Peyer's patch (tissue), 4 donors: ENCODE measurements at places on chromosomes 2 and 18.

DNA sequence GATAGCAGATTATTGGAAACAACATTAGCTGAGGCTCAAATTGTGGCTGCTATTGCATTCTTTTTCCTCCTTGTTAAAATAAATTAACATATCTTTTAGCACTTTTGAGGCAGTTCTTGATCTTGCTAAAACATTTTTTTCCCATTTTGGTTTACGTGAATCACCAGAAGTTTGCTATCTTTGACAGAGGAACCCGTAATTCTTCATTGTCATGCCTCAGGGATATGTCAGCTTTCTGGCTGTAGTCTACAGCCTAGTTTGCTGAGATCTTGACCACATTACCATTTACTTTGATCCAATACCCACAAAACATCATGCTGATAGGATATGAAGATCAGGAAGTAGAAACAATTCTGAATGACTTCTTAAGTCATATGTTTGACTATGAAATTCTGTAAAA, 25.1 kb upstream of the FANCL start:
- no peaks in the 10 kb centered on the region for H3K4me1 ChIP-seq
- H3K4me3 ChIP-seq = no peak overlapping the region
- no peak overlapping the region for H3K27ac ChIP-seq
- no peaks in the 10 kb centered on the region for H3K36me3 ChIP-seq

DNA sequence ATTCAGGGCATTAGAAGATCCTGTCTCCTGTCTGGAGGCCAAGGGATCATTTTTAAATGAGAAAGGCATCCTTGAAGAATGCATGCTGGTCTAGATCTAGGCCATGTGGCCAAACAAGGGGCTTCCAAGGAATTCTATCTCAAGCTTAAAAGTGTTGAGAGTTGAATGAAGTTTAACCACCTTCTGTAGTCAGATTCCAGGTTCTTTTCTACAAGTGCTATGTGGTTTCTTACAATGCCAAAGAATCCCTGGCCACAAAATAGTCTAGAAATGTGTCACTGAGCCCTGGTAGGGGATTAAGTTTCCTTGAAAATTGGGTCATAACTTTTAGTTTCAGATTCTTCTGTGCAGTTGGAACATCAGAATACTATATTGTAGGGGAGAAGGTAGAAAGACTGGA, 640.7 kb upstream of the ACVR2A start:
- H3K4me3 ChIP-seq = no peak overlapping the region
- H3K36me3 ChIP-seq = no peaks in the 10 kb centered on the region
- no peaks in the 10 kb centered on the region for H3K4me1 ChIP-seq

DNA sequence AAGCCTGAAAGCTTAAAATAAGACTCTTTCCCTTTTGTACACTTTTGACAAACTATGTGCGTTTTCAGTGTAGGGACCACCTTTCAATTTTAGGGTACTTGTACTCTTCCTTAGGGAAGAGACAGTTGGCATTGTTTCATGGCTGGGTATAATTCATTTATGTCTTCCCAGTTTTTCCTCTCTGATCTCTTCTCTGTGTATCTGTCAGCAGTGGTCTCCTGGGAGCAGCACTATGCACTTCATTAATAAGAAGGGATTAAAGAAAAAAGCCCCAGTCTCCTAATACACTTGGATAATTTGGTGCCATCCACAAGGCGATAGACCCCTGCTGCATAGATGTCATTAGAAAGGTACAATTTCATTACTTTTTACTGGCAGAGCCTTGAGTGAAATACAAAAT, 12.1 kb downstream of the AQP4 start:
- H3K4me3 ChIP-seq = no peak overlapping the region
- no peak for DNase-seq
- H3K27ac ChIP-seq = no peak overlapping the region

GRCh38 chr18:54149078-54149697, 75.3 kb downstream of the MBD2 start:
- no peaks in the 10 kb centered on the region for H3K4me1 ChIP-seq
- no peak overlapping the region for H3K4me3 ChIP-seq
- no peaks in the 10 kb centered on the region for H3K36me3 ChIP-seq
- no peak for DNase-seq
- H3K27me3 ChIP-seq = no peaks in the 10 kb centered on the region

GRCh38 chr2:124911560-124911959, 886.5 kb downstream of the CNTNAP5 start:
- H3K27me3 ChIP-seq = no peaks in the 10 kb centered on the region
- no peaks in the 10 kb centered on the region for H3K36me3 ChIP-seq
- no peak for DNase-seq
- H3K4me1 ChIP-seq = no peaks in the 10 kb centered on the region

- H3K27me3 ChIP-seq = no peaks in the 10 kb centered on the region
- no peaks in the 10 kb centered on the region for H3K4me1 ChIP-seq
- no peak overlapping the region for H3K27ac ChIP-seq
- peak; percentile 45 for DNase-seq
- no peak overlapping the region for H3K4me3 ChIP-seq
- peaks cover 10% of the 10 kb centered on the region for H3K36me3 ChIP-seq
These were observed 51.6 kb downstream of the SNED1 start for GRCh38 chr2:241049739-241050623.

GRCh38 chr2:238702276-238703052, 145.4 kb upstream of the TWIST2 start:
- DNase-seq = no peak
- no peak overlapping the region for H3K4me3 ChIP-seq
- H3K36me3 ChIP-seq = no peaks in the 10 kb centered on the region
